ENCODE measurements at places on chromosomes 11 and 22.

- DNase-seq, result peak; percentile 61
These were observed 17.8 kb downstream of the CHORDC1 start for GRCh38 chr11:90204832-90205646.

GRCh38 chr22:20091690-20092476 is 11.8 kb downstream of the DGCR8 start:
- DNase-seq, result no peak

DNA sequence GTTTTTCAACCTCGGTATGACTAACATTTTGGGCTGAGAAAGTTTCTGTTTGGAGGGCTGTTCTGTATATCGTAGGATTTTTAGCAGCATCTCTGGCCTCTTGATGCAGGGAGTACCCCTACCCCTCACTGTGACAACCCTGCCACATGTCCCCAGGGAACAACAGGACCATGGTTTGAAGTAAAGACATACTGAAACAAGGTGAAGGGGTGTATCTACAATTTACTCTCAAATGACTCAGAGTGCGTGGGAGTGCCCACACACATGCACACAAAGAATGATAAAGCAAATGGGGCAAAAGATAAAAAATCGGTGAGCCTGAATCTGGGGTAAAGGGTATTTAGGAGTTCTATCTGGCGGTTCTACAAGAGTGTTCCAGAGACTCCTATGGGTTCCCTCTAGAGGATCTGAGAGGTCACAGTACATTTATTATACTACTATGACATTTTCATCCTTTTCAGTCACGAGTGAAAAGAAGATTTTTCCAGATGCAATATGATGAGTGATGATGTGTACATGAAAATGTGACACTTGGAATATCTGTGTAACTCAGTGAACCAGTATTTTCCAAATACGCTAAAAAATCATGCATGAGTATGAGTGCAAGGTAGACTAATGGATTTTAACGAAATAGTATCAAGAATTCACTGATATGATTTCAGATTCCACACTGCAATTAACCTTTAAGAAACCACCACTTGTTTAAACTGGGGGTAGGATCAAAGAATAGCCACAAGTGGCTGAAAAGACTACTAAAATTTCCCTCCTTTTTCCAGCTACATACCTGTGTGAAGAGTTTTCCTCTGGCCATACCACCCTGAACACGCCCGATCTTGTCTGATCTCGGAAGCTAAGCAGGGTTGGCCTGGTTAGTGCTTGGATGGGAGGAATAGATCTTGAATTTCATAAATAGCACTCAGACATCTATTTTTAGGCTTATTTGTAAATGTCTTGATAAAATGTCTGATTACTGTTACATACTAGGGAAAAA is 56.3 kb upstream of the YPEL1 start:
- DNase-seq, result no peak

- peak; percentile 11 for DNase-seq
These were observed 88.1 kb downstream of the RELT start for GRCh38 chr11:73464347-73464746.

DNA sequence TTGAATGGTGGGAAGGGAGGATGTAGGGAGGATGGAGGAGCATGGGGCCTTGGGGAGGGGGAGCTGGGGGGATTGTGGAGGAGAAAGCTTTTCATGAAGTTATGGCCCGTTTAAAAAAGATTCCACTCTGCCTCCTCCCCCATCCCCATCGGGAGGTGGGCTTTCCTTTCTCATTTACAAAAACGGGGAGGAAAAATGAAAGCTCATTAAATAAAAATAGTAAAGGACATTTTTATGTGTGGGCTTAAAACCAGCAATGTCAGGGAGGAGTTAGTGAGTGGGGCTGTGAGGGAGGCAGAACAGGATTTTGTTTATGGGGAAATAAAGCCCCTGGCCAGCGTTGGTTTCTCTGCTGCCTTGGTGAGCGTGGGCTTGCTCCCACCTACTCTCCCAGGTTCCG is 83.2 kb downstream of the ZBTB16 start:
- no peak for DNase-seq

- DNase-seq, result no peak
These were observed 4.4 kb downstream of the CST6 start for GRCh38 chr11:66015936-66016792.

GRCh38 chr11:125932301-125932700 is 13.5 kb upstream of the VSIG10L2 start:
- no peak for DNase-seq

DNA sequence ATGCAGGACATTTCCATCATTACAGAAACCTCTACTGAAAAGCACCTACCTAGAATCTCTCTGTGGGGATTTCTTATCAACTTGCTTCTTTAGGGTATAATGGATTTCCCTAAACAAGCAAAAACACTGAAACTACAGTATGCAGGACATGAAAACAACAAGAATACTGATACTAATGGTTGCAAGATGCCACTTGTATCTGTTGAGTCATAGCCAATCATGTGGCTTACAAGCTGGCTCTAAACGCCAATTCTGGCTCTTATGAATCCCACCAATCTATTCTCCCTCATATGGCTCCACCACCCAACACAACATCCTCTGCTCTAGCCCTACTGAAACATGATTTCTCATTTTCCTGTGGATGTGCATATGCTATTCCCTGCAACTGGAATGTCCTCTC is 22.6 kb downstream of the TENM4 start:
- DNase-seq, result no peak

- no peak for DNase-seq
These were observed 114.7 kb downstream of the BRD1 start for GRCh38 chr22:49713003-49713402.

DNA sequence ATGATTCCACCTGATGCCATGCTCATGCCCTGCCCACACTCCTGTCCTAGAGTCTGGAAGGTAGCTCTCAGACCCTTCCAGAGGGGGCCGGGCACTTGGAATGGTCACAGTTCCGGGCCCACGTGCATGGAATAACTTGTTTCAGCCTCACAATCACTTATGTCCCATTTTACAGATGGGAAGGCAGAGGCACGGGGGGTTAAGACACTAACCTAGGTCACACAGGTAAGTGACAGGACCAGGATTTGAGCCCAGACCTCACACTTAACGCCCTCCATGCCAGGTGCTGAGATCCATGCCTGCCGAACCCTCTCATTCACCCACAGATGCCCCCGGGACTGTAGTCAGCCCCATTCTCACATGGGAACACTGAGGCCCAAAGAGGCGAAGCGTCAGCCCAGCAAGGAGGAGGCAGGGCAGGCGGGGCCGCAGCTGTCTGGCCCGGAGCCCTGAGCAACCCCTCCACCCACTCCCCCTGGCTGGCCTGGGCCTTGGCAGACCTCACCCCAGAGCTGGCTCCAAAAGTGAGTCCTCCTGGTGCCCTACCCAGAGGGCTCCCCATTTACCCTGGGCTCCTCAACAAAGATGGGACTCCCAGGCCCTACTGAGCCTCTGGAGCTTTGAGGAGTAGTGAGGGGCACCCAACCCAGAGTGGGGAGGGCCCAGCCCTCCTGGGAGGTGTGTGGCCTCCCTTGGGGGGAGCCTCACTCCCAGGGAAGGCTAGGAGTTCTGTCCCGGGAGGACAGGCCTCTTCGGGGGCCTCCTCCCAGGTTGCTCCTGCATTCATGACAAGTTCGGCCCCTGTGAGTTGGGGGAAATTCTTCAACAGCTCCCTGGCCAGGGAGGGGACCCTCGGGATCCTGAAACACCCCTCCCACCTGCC is 2.4 kb upstream of the ALDH3B1 start:
- DNase-seq, result no peak

- DNase-seq, result no peak
These were observed 5.4 kb downstream of the CRY2 start for GRCh38 chr11:45852712-45853101.

GRCh38 chr22:44702479-44703198 is 635 bp downstream of the PRR5 start:
- peak; percentile 50 for DNase-seq

DNA sequence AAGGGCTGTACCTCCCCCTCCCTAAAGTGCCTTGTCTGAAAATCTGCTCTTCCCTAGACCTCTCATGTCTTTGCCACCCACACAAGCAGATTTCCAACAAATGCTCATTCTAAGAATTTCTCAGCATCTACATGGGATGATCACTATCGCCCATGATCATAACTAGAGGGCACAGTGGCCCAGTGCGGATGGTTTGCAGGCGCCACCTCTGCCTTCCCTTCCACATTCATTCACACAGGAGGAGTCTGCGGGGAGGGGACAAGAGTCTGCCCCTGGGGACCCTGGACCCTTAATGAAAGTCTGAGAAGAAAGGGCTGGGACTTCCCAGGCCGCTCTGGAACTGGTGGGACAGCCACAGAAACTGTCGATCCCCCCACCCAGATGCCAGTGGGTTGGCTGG is 28.9 kb downstream of the KCTD17 start:
- DNase-seq, result no peak

- no peak for DNase-seq
These were observed 9.3 kb downstream of the ARHGEF17 start for GRCh38 chr11:73317373-73317772.

DNA sequence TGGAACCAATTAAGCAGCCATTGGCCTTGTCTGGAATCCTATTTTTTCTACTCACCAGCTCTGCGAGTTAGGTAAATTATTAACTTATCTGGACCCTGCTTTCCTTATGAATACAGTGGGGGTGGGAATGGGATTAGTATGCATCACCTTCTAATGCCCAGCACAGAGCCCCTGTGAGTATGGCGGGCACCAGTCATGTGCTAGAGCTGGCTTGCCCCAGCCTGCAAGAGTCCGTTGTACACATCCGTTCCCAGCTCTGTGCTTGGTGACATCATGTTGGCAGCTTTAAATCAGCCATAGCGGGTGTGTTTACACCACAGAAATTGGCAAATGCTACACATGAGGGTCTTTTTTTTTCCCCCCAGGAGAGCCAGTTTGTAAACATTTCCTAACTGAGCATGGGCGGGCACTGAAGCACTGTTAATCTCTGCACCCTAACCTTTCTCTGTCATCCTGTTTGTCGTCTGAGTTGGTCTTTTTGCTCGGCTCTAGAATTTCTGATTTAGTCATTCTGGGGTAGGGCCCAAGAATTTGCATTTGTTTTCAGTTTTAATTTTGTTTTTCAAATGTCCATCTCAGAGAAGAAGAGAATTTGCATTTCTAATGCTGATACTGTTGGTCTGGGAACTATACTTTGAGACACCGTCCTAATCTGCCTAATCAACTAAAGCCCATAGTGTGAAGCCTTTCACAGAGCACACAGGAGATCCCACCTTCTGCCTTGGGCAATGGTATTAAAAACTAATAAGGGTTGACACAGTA is 130.3 kb upstream of the TBCEL start:
- no peak for DNase-seq

- DNase-seq, result no peak
These were observed 44.9 kb upstream of the SWAP70 start for GRCh38 chr11:9619004-9619403.

DNA sequence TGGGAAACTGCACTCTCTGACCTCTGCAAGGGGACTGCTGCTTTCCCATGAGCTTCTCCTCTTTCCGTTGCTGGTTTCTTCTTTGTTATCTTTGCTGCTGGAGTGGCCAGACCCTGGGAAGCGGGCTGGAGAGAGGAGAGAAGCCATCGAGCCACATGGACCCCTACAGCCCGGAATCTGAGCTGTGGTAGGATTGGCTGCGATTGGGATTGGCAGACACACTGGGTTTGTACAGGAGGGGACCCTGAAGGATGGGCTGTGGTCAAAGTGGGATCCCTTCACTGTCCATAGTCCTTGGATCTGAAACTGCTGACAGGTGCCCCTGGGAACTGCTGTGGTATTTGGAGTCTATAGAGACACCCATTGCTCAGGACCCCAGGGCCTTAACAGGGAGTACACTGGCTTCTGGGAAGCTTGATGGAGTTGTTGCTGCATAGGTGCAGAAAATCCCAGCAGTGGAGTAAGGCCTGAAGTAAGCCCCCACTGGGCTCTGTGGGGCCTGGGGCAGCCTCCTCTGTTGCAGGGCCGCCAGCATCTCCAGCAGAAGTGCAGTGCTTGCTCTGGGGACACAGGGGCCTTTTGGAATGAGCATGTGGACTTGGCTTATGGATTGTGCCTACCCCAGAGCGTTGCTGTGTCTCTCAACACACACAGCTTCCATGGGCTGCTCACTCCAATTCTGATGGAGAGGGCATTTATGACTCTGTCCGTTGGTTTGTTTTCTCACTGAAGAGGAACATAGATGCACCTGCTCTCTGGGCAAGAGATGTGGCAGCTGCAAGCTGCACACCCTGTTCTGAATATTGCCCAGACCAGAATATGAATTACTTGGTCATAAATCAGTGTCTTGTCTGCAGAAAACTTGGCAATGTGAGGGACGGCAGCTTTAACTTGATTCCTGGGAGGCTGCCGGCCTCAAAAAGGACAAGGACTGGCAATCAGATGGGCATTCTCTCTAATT is 32.0 kb downstream of the BCR start:
- no peak for DNase-seq

DNA sequence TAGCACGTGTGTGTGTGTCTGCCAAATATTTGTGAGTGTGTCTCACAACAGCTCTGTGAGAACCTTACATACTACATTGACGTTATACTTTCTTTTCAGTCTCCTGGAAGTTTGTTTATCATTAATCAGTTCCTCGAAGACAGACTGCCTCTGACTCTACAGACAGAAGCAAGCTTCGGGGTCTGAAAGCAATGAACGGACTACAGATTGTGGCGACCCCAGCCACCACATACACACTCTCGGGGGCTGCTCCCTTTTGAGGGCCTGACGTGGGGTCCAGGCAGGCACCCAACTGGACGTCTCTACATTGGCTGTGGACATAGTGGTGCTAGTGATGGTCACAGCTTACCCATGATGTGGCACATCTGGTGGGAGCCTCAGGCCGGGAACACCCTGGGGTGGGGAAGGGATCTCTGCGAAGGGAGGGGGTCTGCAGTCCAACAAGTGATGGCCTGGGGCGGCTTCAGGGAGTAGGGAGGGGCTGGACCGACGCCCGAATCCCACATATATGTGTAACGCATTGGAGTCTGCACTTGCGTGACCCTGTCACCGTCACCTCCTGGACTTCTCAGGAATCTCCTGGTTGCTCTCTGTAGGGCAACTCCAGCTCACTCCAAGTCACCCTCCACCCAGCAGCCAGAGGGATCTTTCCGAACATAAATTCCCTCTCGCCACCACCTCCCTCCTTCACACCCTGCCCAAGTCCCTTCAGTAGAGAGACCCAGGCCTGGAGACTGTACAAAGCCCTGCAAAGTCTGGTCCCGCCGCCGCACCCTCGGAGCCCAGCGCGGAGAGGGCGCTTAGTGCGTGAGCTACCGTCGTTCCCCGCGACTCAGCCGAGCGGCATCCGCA is 30.4 kb upstream of the TRIM29 start:
- DNase-seq, result no peak

- DNase-seq, result no peak
These were observed 8.3 kb downstream of the SREBF2 start for GRCh38 chr22:41841085-41841712.

DNA sequence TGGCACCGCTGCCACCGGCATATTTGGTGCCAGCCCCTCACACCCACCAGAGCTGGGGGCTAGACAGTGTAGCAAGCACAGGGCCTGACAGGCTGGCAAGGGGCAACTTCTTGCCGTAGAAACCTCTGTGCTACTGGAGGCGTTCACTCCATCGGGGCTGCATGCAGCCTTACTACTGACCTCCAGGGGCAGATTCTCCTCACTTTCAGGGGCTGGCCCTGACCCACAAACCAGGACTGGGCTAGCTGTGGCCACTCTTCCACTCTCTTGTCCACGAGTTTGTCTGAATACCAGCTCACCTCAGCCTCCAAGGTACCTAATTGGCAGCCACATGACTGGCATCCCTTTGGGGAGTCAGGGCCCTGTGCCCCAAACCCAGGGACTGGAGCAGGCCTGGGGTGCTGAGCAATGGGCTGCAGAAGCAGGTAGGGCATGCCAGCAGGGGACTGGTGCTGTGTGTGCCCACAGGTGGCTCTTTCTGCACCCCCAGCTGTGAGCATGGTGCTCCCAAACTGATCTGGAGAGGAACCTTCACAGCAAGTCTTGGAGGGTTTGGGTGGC is 2.1 kb upstream of the LMO1 start:
- DNase-seq, result no peak
